SJCRH30 (cell line): ENCODE measurements at places on chromosomes 16 and 17. TPM values are rescaled to one million over a fixed set of nuclear protein-coding genes. Genes with fewer than 3 reads are reported as not detected.

DNA sequence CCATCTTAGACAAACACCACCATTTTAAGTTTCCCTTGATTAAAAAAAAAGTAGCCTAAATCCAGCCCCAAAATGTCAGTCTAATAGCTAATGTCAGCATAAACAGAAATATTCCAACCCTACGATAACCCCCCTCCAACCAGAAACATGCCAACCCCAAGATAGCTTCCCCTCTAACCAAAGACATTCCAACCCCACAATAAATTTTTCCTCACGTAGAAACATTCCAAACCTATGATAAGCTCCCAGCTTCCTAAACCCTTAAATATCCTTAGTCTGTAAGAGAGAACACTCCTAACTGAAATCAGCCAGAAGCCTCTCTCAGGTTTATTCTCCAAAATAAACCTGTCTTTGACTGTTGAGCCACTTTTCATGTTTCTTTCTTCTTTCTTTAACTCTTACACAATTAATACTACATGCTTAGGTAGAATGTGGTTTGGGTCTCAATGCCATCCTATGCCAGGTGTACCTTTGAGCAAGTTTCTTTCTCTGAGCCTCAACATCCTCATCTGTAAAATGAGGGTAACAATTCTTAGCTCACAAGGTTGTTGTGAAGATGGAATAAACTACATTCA, 10.5 kb upstream of the KRT38 start:
- DNase-seq, result no peak

- DNase-seq, result peak; percentile 25
These were observed 4.9 kb downstream of the GIT1 start for GRCh38 chr17:29584452-29585079.

- DNase-seq, result no peak
These were observed 226.6 kb downstream of the PHKB start for GRCh38 chr16:47687694-47688093.

DNA sequence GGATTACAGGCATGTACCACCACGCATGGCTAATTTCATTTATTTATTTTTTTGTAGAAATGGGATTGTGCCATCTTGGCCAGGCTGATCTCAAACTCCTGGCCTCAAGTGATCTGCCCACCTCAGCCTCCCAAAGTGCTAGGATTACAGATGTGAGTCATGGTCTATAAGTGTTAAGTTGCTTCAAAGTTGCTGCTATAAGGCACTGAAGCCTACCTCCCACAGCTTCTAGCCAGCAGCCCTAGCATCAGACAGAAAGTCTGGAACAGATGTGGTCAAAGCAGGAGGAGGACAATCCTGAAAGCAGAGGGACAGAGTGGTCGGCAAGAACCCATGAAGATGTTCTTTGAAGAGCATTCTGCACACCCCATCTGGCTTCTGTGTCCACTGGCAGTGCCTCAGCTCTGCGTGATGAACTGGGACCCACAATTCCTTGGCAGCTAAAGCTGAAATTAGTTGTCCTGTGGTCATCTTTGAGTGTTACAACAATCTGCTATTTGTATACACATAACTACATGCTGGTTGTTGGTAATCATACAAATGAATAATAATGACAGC, 11.2 kb downstream of the MAP3K14 start:
- DNase-seq, result no peak

- no peak for DNase-seq
These were observed 23.3 kb downstream of the ZC3H18 start for GRCh38 chr16:88593489-88593888.

- DNase-seq, result no peak
These were observed 28.3 kb upstream of the BHLHA9 start for GRCh38 chr17:1241929-1242328.

GRCh38 chr16:64864232-64864809, 257.5 kb downstream of the CDH11 start:
- peak; percentile 59 for DNase-seq

GRCh38 chr16:11877374-11877773, 26.0 kb upstream of the RSL1D1 start:
- DNase-seq, result no peak

GRCh38 chr16:85258629-85259028, 146.4 kb upstream of the CIBAR2 start:
- DNase-seq, result peak; percentile 82

GRCh38 chr17:39581759-39582085, 26.0 kb downstream of the NEUROD2 start:
- no peak for DNase-seq

- DNase-seq, result peak; percentile 36
These were observed 272.4 kb downstream of the IRF8 start for GRCh38 chr16:86171329-86171728.

- no peak for DNase-seq
These were observed 68.7 kb downstream of the TTC19 start for GRCh38 chr17:16068323-16068722.

Gene HGS
- total RNA-seq, result 88.6 and 103 TPM in 2 replicates

Gene IGF2BP1
- 114 TPM in 2 replicates for total RNA-seq

Gene WNT9B
- not detected in 2 replicates for total RNA-seq

Gene CCDC78
- total RNA-seq, result 4.5 and 5.0 TPM in 2 replicates
